ENCODE measurements at places on chromosomes 3 and 15. TPM values are rescaled to one million over a fixed set of nuclear protein-coding genes. Genes with fewer than 3 reads are reported as not detected.

The ADGRG7 gene
- not detected for total RNA-seq

The PRSS50 gene
- total RNA-seq, result 1.4 TPM

The TMC3 gene
- total RNA-seq, result not detected

The STRIT1 gene
- total RNA-seq, result 0.33 TPM

The ADAMTS9 gene
- total RNA-seq, result 2.6 TPM

The FILIP1L gene
- 0.11 TPM for total RNA-seq

The CTXN2 gene
- total RNA-seq, result 0.07 TPM

DNA sequence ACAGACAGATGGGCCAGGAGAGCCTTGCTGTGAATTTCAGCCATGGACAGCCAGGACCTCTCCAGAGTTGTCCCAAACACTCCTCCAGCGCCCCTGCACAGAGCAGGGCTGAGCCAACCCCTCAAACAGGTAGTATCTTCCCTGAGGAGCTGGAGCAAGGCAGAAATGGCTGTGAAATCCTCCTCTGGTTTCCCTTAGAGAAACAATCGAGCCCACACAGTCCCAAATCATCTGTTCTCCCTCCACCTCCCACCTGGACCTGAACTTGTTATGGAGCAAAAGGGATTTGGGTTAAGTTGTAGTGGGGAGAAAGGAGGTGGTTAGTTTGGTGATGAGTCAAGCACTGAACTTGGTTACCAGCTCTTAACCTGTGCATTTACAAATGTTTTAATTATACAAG lies 205.7 kb upstream of the BHLHE40 start:
- DNase-seq, result no peak
